ENCODE measurements at places on chromosomes 2 and 18.

- DNase-seq = no peak
These were observed 131.0 kb upstream of the COPS8 start for GRCh38 chr2:236954641-236955040.

GRCh38 chr2:169925968-169926367 is 98.7 kb downstream of the UBR3 start:
- DNase-seq = no peak

GRCh38 chr2:231707625-231707926 is 749 bp upstream of the PTMA start:
- no peak for DNase-seq

DNA sequence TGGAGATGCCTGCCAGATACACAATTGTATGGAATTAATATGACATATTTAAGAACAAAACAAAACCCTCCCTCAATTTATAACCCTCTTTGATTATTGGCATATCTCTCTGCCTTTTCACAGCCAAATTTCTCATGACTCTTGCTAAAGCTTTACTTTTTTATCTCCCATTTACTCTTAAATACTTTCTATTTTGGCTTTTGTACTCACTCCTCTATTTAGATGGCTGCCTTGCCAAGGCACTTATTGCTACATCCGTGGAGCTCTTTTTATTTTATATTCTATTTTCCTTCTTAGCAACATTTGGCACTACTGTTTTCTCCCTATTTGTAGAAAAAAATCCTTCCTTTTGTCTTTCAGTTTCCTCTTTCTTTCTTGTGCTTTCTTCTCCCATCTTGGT is 466.4 kb upstream of the CWC22 start:
- DNase-seq = no peak

GRCh38 chr2:110157153-110157793 is 41.7 kb upstream of the MALL start:
- peak; percentile 56 for DNase-seq

DNA sequence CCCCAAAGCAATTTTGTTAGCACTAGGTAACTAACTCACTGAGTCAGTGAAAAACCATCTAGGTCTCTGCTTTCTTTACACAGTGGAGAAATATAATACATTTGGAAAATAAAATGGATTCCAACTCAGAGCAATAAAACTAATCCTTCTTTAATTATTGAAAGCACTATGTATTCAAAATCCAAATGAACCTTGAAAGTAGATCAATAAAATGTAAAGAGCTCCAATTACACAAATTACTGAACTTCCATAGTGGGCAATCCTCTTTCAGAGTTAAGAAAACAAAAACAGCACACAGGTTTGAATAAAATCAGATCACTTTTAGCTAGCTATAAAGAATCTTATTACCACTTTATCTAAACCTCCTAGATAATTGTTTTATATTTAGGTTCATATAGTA is 208.1 kb downstream of the NR4A2 start:
- no peak for DNase-seq

DNA sequence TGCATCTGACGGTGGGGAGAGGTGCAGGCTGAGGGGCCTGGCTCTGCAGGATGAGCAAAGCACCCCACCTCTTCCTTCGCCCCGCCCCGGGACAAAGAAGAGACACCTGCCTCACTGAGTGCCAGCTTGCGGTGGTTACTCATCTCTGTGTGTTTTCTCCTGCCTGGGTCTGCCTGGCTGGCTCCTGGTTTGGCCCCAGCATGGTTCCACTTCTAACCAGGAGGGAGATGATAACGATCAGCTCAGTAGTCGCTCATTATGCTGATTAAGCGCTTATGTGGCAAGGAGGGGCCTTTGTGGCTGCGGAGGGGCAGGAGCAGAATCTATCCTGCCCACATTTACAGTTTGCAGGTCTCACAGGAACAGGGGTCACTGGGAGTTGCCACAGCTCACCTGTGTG is 68.7 kb upstream of the EDAR start:
- DNase-seq = no peak

- DNase-seq = no peak
These were observed 182.3 kb downstream of the RDH14 start for GRCh38 chr2:18378020-18378653.
